Activated CD8-positive, alpha-beta memory T cell treated with anti-CD3 and anti-CD28 coated beads for 4 hours (primary cell): ENCODE measurements at places on chromosomes 2 and 18.

- DNase-seq: no peak
Measured at GRCh38 chr2:12043131-12043530, 296.7 kb downstream of the LPIN1 start.

DNA sequence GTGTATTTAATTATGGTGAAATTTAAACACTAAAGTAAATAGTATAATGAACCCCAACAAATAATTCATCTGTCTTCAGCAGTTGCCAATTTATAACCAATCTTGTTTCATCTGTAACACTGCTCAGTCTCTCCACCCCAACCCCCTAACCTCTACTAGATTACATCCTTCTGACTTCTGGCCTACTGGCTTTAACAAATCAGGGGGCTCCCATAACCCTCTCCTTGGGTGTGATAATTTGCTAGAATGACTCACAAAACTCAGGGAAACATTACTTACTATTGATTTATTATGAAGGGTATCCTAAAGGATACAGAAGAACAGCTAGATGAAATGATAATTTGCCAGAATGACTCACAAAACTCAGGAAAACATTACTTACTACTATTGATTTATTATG lies 50.7 kb downstream of the PIK3C3 start:
- DNase-seq: no peak

DNA sequence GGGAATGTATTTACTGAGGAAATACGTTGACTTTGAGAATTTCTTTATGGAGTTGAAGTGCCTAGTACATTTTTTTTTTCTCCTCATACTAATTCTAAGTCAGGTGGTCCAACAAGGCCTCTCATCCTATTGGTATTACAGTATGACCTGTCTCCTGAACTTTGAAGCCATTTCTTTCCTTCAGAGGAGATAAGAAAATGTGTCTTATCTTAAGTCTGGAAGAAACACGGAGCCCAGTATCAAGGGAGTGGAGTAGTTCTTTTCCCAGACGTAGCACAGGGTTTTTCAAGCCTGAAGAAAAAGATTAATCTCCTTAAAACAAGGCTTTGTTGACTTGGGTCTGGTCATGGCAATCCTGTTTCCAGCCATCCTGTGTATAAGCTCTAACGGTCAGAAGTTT lies 11.6 kb upstream of the CPS1 start:
- DNase-seq: no peak

- no peak for DNase-seq
Measured at GRCh38 chr2:11275910-11276309, 68.5 kb downstream of the ROCK2 start.

DNA sequence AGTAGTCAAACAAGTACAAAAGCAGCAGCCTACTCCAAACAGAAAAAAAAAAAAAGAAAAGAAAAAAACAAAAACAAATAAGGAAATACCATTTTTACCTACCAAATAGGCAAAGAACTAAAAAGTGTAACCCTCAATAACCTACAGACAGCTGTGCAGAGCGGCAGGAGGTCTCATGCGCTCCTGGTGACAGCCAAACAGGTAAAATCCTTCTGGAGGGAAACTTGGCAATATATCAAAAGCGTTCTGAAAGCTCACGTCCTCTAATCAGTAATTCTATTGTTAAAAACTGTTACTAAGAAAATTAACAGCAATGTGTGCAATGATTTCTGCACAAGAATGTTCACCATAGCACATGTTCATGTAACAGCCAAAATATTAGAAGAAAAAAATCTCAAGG lies 105.6 kb downstream of the AFF3 start:
- DNase-seq: no peak

DNA sequence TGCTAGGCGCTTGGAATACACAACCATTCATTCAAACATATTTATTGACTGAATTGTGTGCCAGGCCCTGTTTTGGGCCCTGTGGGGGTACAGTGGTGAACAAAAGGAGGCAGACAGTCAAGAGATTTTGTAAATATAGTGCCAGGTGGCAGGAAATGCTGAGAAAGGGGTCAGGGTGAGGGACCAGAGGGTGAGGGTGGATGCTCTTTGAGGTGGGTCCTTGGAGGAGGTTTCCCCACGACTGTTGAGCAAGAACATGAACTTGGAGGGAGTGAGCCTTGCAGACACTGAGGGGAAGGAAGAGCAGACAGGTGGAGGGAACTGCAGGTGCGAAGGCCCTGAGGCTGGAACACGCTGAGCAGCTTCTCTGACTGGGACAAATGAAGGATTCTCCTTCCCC lies 40.7 kb downstream of the ODC1 start:
- DNase-seq: no peak

- no peak for DNase-seq
Measured at GRCh38 chr2:176503776-176504175, 234.5 kb downstream of the MTX2 start.

DNA sequence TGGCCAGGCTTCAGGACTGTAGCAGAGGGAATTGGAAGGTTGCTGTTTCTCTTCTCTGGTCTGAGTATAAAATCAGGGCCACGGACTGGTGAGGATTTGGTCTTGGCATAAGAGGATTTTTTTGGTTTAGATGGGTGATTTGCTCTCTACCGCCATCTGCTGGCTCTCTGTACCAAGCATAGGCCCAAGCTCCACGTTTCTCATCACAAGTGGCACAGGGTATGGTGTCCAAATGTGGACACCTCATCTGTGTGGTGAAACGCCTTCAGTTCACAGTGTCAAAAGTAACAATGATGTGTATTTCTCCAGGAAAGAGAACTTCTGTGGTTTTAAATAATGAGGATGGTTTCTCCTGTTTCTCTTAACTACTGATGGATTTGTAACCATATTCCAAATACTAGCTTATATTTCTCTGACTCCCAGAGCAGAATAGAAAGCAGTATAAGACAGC lies 115.1 kb downstream of the EML6 start:
- peak; percentile 15 for DNase-seq

GRCh38 chr2:9167718-9168657 lies 38.6 kb upstream of the ASAP2 start:
- DNase-seq: no peak

- no peak for DNase-seq
Measured at GRCh38 chr2:18413676-18414396, 146.6 kb downstream of the RDH14 start.

DNA sequence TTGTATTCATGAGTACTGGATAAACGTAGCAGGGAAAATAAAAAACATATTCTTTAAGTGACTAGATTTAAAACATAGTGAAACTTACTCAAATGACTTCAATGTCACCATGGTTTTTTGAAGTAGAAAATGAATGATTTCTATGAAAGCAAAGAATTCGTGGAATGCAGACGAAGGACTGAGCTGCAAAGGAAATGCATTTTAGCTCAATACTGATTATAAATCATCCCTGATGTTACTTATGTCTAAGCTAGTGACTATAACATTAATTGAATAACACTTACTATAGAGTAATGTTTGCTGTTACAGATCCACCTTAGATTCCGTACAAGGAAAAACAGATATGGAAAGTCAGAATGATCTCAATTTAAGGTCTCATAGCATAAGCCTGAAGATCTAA lies 1257.7 kb upstream of the CDH2 start:
- DNase-seq: no peak

- no peak for DNase-seq
Measured at GRCh38 chr18:26717123-26717719, 148.3 kb downstream of the AQP4 start.
